ENCODE measurements at places on chromosomes 7 and 10.

- no peak for DNase-seq
Observed at GRCh38 chr10:117254774-117255735, 14.1 kb downstream of the SLC18A2 start.

DNA sequence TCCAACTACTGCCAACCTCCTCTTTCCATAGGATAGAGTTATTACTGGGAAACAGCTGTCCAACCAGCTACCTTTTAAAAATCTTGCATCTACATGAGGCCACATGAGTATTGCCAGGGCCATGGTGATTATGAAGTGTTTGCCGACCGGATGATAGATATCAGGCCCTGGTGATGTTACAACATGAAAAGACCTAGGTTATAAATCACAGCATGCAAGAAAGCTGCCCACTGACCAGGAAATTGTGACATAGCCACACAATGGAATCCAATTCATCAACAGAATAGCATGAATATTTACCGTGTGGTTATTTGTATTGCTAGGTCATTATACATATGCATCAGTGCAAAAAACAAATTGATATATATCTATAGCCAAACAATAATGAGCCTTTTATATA lies 517.0 kb downstream of the INHBA start:
- no peak for DNase-seq

DNA sequence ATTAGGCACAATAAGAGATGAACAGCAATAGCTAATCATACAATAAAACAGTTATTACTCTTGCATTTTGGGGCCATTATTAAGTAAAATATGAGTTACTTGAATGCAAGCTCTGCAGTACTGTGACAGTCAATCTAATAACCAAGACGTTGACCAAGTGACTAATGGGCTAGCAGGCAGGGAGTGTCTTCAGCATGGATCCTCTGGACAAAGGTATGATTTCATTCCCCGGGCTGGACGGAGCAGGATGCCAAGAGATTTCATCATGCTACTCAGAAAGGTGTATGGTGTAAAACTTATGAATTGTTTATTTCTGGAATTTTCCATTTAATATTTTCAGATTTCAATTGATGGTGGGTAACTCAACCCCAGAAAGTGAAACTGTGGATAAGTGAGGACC lies 80.9 kb downstream of the SHH start:
- DNase-seq, result no peak

- no peak for DNase-seq
Observed at GRCh38 chr10:124820121-124820520, 18.5 kb downstream of the ABRAXAS2 start.

DNA sequence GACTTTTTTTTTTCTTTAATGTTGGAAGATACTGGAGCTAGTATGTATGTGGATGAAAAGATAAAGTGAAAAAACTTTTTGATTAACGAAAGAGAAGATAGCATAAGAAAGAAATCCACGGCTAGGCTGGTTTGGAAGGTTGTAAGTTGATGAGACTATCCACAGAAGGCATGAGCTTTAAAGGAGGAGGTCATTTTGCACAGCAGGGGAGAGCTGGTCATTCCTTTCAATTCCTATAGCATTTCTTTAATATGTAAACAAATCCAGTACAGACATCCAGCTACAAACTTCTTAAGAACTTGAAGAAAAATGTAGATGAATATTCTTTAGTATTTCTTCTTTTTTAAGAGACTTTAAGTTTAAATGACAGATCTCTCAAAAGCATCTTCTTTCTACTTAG lies 281.3 kb downstream of the CACNA2D1 start:
- DNase-seq, result no peak

DNA sequence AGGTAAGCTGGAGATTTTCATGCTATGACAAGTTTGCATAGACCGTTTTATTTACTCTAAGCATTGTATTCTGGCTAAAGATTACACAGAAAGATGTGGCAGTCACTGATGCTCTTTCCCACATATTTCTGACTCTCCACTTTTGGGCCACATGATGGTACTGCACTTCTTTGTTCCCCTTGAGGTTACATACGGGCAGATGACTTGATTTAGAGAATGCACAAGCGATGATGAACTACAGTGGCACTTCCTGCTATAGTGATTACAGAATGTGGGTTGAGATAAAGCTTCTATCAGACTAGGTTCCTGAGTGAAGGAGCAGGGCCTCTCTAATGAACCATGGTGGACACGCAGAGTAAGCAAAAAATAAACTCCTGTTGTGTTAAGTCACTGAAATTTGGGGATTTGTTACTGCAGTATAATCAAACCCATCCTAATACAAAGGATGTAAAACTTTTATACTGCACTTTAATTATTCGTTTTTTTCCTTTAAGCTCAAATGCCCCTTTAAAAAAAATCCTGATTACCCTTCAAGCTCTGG lies 177.9 kb downstream of the TAX1BP1 start:
- no peak for DNase-seq

GRCh38 chr10:131081376-131081775 lies 230.1 kb downstream of the TCERG1L start:
- DNase-seq, result no peak

GRCh38 chr10:120453886-120454285 lies 3.1 kb upstream of the PLPP4 start:
- no peak for DNase-seq

DNA sequence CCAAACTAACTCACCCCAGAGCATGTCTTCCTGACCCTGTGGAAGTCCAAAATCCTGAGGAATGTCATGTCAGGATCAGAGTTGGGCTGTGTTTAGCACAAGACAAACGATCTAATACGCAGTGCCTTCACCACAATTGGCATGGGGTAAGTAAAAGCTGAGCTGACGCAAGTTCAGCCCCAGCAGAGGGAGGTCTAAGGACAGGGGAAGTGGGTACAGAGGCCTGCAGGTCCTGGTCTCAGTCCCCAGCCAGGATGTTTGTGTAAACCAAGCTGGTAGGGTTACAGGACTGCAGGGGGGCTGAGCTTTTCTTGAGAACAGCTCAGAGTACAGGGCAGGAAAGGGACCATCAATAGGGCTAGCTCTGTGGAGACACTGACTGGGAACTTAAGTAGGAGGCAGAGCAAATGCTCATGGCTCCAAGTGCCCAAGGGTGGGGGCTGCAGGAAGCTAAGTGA lies 5.3 kb upstream of the KCNIP2 start:
- DNase-seq, result no peak

DNA sequence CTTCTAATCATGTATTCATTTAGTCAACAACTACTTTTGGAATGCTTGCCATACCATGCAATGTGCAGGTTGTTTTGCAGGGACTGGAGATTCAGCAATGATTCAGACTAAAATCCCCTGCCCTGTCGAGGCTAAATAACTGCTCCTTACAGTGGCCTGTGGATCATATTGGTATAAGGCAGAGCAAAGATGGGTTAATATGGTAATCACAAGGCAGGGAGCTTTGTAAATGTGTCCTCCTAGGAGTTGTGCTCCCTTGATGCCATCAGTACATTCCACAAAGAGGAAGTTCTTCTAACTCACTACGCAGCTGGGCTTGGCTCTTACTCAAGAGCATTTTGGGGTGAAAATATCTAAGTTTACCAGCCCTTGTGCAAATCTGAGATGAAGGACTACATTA lies 614 bp upstream of the IFIT2 start:
- no peak for DNase-seq
